Lung microvascular endothelial cell (primary cell): ENCODE measurements at places on chromosomes 12 and 14.

DNA sequence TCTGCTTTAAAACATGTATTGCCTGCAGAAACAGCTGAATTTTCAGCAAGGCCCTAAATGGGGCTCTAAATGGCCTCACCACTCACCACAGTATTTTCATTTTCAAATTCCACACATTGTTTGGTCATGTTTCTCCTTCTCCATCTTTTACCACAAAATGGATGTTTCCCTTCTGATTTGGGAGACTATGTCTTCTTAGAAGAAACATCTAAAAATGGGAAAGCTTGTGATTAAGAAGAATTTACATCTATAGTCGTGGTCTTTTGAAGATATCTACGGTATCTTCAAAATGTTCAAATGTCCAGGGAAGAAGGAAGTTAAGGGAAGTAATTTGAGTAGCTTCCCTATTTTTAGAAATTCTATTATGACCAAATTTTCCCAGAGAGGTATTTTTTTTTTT is 20.7 kb upstream of the TUBA1C start:
- no peak for DNase-seq

DNA sequence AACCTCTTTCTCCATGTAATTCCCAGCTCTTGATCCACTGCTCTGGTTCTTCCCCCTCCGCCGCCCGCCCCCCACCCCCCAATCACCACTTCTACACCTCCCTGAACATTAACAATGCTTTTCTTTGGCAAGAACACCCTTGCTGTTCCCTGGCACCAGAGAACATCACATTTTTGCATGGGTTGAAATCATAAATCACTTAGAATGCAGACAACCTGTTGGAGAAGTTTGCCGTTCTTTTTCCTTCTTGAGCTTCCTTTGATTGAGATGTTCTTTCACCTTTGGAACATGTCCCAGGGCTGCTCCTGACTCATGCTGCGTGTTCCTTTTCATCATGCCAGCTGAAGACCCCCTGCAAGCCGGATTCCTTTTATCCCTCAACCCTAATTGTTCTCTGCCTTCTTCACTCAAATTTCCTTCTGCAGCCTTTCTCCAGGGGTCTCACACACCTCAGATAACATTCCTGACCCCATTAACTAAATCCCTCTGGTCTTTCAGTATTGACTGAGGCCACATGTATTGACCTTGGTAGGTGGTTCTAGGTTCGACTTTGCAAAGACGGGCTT is 294.1 kb upstream of the TMPO start:
- DNase-seq = no peak

GRCh38 chr12:61530456-61530855 is 729.7 kb upstream of the USP15 start:
- no peak for DNase-seq

DNA sequence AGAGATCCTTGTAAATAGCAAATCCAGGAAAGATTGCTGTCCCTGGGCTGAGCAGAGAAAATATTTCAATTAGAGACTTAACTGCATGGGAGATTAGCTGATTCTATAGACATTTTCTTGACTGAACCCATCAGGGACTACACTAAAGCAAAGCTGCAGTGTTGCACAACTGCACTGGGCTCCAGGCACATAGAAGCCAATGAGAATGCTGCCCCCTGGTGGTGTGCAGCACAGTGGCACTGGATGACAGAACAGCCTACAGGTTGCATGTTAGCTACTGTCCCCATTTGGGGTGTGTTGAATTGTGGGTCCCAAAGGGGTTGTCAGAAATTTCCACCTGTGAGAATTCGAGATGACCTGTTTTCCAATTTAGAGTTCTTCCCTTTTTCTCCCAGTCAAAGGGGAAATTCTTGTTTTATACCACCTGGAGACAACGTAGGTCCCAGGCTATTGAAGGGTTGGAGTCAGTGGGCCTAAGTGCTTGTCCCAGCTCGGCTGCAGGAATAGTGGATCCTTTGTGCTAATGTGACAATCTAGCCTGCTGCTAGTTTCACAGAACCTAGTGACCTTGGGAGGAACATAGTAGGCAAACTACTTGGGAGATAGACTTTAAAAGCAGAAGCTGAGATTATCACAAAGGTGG is 114.7 kb downstream of the SLC8A3 start:
- DNase-seq = peak; percentile 81

GRCh38 chr12:32705783-32706182 is 26.7 kb downstream of the DNM1L start:
- DNase-seq = no peak

GRCh38 chr14:89207925-89208328 is 209.1 kb downstream of the FOXN3 start:
- DNase-seq = no peak

- no peak for DNase-seq
Observed at GRCh38 chr14:104113631-104114420, 24.6 kb upstream of the KIF26A start.

DNA sequence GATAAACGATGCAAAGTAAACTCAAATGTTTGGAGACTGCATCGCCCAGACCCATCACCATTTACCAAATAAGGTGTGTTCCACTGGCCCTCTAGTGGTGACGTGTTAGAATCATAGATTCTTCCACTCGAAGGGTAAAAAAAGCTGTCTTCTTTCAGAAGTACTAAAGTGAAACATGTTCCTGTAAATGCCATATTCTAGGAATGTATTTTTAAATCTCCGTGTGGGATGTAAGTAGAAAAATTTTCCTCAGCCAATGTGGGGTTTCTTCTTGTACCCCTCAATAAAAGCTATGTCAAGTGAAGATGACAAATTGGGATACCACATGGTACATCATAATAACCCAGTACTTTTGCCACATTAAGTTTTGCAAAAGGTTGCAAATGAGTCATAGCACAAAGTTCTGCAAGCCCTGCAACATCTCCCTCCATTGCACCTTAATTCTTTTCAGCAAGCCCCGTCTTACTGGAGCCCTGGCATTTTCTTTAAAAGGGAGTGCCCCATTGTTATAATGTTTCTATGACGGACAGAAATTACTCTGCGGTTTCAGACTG is 100.8 kb downstream of the CCER1 start:
- DNase-seq = peak; percentile 63

GRCh38 chr14:101078170-101078891 is 174.8 kb upstream of the RTL1 start:
- no peak for DNase-seq

DNA sequence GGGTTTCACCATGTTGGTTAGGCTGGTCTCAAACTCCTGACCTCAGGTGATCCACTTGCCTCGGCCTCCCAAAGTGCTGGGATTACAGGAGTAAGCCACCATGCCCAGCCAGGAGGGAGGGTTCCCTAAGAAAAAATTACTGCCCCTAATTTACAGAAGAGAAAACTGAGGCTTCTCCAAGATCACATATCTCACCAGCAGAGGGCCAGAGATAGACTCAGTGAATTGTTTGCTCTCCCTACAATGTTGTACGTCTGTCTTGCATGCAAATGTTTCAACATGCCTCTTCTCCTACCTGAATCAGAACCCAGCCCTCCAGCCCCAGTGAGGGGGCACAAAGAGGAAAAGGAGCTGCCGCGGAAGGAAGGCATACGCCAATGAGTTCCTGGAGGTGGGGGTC is 48.3 kb upstream of the TMEM263 start:
- DNase-seq = no peak
